ENCODE measurements at places on chromosomes 2 and 18. TPM values are rescaled to one million over a fixed set of nuclear protein-coding genes. Genes with fewer than 3 reads are reported as not detected.
A peak's percentile ranks its signal among the peaks of the same experiment; 100 is the strongest.

Gene C1GALT1C1L
- total RNA-seq, result not detected

- no peak overlapping the region for H3K27ac ChIP-seq
- H3K4me1 ChIP-seq, result no peaks in the 10 kb centered on the region
- no peak for DNase-seq
- no peaks in the 10 kb centered on the region for H3K36me3 ChIP-seq
Measured at GRCh38 chr18:59127047-59127446, 12.6 kb upstream of the SEC11C start.

DNA sequence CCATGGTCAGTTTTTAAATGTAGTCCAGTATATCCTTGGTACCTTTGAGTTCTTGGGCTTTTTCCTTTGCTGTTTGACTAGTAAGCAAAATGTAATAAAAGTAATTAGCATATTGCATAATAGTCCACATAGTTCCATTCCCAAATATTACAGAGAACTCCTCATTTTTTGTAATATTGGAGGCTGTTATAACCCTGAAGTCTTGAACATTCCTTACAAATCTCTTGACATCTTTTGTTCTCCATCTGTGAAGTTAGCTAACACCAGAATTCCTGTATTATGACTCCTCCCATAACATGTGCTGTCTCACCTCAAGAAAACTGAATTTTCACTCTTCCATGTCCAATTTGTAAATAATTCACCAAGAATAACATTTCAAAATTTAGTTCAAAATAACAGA lies 17.1 kb downstream of the CREB1 start:
- H3K4me1 ChIP-seq, result no peaks in the 10 kb centered on the region
- no peaks in the 10 kb centered on the region for H3K27me3 ChIP-seq
- no peak overlapping the region for H3K27ac ChIP-seq
- no peaks in the 10 kb centered on the region for H3K36me3 ChIP-seq
- DNase-seq, result no peak

DNA sequence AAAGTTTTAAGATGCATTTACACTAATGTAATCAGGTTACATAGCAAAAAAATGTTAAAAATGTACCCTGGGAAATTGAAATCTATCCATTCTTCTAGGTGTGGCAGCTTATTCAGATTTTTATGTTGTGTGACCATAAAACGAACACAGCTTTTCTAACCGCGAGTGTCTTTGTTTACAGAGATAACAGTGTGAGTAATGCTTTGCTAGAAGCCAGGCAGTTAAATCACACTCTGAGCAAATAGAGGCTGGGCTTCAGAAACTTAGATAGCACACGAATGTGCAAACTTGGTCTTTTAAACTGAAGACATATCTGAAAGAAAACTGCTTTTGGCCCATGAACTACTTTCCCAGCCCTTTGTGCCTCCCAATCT lies 116.1 kb downstream of the SPTBN1 start:
- no peak for DNase-seq
- peaks cover 28% of the 10 kb centered on the region for H3K4me1 ChIP-seq
- H3K4me3 ChIP-seq, result no peak overlapping the region
- H3K27ac ChIP-seq, result no peak overlapping the region
- no peaks in the 10 kb centered on the region for H3K36me3 ChIP-seq
- no peaks in the 10 kb centered on the region for H3K27me3 ChIP-seq

DNA sequence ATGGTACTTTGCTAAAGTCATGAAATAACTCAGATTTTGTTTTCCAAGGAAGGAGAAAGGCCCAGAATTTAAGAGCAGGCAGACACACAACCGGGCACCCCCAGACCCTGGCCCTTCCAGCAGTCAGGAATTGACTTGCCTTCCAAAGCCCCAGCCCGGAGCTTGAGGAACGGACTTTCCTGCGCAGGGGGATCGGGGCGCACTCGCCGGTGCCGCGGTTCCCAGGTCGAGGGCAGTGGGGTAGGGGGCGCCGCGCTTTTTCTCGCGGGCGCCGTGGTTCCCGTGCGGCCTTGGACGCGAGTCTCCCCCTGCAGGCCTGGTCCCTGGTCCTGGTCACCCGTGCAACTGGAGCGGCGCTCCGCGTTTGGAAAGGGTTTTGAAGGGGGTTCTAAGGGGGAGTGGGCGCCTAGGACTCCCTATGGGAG lies 1.2 kb downstream of the ZNF236 start:
- peaks cover 3% of the 10 kb centered on the region for H3K36me3 ChIP-seq
- no peak overlapping the region for H3K27ac ChIP-seq
- DNase-seq, result no peak
- peaks cover 2% of the 10 kb centered on the region for H3K4me1 ChIP-seq
- H3K4me3 ChIP-seq, result peak overlapping the region; percentile 66

DNA sequence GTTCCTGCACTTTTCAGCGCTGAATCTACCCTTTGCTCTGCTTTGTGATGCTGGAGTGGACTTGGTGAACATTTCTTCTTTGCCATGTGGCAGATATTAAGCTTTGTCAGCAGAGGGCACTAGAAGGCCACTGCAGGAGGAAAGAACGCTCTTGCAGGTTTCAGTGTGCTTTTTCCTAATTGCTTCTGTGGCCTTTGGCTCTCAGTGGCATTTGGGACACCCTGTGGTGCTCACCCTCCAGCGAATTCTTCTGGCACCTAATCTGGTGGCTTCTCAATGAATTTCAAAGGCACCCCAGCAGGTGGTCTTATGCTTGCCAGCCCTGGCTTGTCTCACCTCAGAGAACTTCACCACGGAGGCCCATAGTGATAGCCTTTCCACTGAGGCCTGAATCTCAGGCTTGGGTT lies 146.7 kb downstream of the MYO3B start:
- H3K27me3 ChIP-seq, result no peaks in the 10 kb centered on the region
- no peaks in the 10 kb centered on the region for H3K4me1 ChIP-seq
- H3K27ac ChIP-seq, result no peak overlapping the region
- H3K4me3 ChIP-seq, result no peak overlapping the region
- peak; percentile 75 for DNase-seq

DNA sequence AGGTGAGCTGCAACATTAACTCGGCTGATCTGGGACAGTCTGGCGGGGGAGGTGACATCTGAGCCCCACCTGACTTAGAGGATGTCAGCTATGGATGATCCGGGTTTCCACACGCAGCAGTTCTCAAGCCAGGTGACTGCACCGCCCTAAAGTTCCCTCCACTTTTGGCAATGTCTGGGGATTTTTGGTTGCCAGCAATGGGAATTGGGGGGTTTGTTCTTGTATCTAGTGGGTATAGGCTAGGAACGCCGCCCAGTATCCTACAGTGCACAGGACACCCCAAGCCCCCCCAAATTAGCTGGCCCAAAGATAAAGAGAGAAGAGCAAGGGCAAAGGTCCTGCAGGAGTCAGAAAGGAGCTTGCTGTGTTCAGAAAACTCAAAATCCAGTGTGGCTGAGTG lies 544 bp upstream of the AGFG1 start:
- no peak overlapping the region for H3K27ac ChIP-seq
- no peaks in the 10 kb centered on the region for H3K36me3 ChIP-seq
- no peaks in the 10 kb centered on the region for H3K4me1 ChIP-seq
- peak overlapping the region; percentile 99 for H3K4me3 ChIP-seq

GRCh38 chr2:237290261-237290660 lies 123.7 kb downstream of the COL6A3 start:
- H3K27ac ChIP-seq, result no peak overlapping the region
- H3K36me3 ChIP-seq, result no peaks in the 10 kb centered on the region
- H3K27me3 ChIP-seq, result no peaks in the 10 kb centered on the region
- DNase-seq, result no peak
- H3K4me3 ChIP-seq, result no peak overlapping the region

DNA sequence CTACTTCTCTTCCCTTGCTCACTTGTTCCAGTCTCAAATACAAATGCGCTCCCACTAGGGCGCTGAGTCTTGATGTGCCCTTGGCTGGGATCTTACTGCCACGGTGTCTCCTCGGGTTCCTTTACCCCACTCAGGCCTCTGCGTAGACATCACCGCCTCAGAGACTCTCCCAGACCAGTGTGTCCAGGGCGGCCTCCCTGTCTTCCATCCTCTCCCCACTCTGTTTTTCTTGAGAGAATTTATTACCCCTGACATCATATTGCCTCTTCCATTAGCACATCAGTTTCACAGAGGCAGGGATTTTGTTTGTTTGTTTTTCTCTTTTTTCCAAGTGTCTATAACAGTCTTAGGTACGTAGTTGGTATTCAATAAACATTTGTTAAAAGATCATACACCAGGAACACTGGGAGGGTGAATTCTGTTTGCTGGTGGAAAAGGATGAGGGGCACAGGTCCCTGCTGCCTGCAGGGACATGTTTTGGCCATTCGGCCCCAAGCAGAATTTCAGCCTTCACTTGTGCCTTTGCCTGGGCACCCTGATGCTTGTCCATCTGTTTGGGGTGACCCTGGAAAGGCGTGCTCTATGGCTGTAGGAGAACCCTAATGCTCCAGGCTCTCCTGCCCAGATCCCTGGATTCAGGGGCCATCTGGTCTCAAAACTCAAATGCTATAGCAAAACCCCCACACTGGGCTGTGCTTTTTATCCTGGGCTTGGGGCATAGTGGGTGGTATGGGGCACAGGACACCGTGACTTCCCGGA lies 55.0 kb downstream of the RPL37A start:
- H3K27me3 ChIP-seq, result no peaks in the 10 kb centered on the region
- DNase-seq, result no peak
- no peak overlapping the region for H3K27ac ChIP-seq
- H3K4me1 ChIP-seq, result peaks cover 13% of the 10 kb centered on the region
- H3K36me3 ChIP-seq, result no peaks in the 10 kb centered on the region

DNA sequence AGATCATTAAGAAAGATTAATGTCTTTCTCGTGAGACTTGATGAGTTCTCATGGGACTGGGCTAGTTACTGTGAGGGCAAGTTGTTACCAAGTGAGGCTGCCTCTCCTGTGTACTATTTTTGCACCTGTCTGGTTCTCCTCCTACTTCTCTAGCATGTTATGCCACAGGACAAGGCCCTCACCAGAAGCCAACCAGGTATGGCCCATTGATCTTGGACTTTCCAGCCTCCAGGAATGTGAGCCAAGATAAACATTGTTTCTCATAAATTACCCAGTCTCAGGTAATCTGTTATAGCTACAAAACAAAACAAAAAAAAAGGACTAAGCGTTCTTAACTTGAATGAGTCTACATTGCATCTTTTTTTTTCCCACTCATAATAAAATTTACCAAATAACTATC lies 184.1 kb downstream of the CDH7 start:
- H3K4me3 ChIP-seq, result no peak overlapping the region
- no peaks in the 10 kb centered on the region for H3K36me3 ChIP-seq
- no peak overlapping the region for H3K27ac ChIP-seq
- no peaks in the 10 kb centered on the region for H3K27me3 ChIP-seq

Gene ACMSD
- not detected for total RNA-seq

Gene LRATD1
- 2.3 TPM for total RNA-seq
